ENCODE measurements at places on chromosomes 16 and 17. TPM values are rescaled to one million over a fixed set of nuclear protein-coding genes. Genes with fewer than 3 reads are reported as not detected.

The CDH5 gene
- total RNA-seq, result 0.18 TPM

The ARHGDIG gene
- total RNA-seq, result 2.4 TPM

The EME1 gene
- total RNA-seq, result 15.3 TPM

The PPM1E gene
- total RNA-seq, result 2.9 TPM

DNA sequence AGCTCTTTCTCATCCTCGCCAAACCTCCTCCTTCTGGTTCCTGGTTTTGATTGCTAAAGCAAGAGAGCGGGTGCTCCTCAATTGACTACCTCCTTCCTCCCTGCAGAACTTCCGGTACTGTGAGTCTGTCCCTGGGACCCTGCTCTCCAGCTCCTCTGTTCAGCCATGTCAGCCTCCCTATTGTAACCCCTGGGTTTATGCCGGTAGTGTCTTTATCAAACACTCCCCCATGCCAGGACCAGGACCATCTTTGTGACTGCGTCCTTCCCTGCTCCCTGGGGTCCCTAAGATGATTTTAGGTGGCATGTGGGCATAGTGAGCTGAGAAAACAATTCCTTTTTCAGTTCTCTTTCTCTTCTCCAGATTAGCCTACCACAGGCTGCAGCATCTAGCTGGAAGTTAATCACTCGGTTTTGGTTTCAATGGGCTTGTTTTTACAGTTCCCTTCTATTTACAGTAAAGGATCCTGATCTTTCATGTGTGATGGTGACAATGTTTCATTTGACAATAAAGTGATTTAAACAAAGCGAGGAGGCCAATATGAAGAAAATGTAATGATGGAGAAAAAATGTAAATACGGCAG lies 27.7 kb upstream of the IL21R start:
- H3K27ac ChIP-seq, result no peak overlapping the region
- H3K4me1 ChIP-seq, result no peaks in the 10 kb centered on the region
- no peaks in the 10 kb centered on the region for H3K36me3 ChIP-seq
- no peak overlapping the region for H3K4me3 ChIP-seq

DNA sequence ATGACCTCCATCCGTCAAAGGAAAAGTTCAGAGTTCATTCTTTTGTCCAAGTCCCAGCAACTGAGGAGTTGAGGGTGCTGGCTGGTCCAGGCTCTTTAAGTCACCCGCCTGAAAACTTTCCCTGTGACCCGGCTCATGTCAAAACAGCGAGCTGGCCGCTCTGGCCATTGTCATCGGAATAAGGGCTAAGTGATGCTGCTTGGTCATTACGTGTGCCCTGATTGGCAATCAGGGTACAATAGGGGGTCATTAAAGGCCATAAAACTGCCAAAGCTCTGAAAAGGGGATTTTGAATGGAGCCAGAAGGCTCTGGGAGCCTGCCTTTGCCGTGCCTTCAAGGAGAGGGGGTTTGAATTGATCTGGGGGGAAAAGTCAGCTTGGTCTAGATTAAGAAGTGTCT lies 88.5 kb upstream of the IRX3 start:
- no peaks in the 10 kb centered on the region for H3K36me3 ChIP-seq
- no peak for DNase-seq
- no peaks in the 10 kb centered on the region for H3K27me3 ChIP-seq
- H3K4me1 ChIP-seq, result no peaks in the 10 kb centered on the region
- no peak overlapping the region for H3K27ac ChIP-seq
- no peak overlapping the region for H3K4me3 ChIP-seq

DNA sequence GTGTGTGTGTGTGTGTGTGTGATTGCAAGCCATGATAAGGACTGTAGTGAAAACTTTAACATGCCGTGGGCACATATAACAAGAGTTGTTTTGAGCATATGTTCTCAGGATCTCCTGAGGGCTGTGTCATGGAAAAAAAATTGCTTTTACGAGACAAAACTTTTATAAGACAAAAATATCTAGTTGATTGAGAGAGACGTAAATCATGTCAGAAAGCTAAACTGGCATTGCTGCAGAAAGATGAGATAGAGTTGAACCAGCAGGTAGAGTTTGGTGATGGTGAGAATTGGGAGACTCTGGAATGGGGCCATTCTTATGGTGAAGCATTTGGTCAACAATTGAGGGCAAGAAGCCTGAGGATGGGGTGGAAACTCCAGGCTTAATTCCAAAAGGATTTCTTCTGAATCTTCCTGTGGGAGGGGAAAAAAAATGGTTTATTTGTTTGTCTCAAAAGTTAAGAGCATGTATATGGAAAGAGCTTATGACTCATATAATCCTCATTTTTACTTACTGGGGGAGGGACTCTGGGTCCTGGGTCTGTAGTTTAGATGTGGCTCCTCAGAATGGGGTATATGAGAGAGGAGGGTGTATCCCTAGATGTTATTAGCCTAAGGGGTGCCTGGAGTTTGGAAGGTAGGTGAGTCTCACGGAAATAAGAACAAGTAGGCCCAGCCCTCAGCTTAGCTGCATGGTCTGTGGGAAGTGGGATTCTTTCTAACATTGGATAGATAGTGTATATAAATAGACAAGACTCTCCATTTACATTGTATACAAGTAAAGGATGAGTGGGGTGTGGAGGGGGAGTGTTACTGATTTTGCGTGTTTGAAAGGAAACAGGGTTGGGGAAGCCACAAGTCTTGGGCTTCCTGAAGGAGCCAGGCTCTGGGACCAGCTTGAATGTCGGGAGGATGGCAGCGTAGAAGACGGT lies 7.1 kb downstream of the MINK1 start:
- no peak overlapping the region for H3K4me3 ChIP-seq
- no peaks in the 10 kb centered on the region for H3K27me3 ChIP-seq
- peaks cover 6% of the 10 kb centered on the region for H3K4me1 ChIP-seq
- DNase-seq, result no peak
- no peak overlapping the region for H3K27ac ChIP-seq

- H3K4me1 ChIP-seq, result peaks cover 32% of the 10 kb centered on the region
- H3K27ac ChIP-seq, result peak overlapping the region; percentile 58
- no peaks in the 10 kb centered on the region for H3K27me3 ChIP-seq
- DNase-seq, result no peak
- H3K4me3 ChIP-seq, result peak overlapping the region; percentile 84
- peaks cover 2% of the 10 kb centered on the region for H3K36me3 ChIP-seq
Observed at GRCh38 chr17:18184143-18185031, 759 bp downstream of the ALKBH5 start.

GRCh38 chr16:49516382-49517036 lies 142.9 kb downstream of the C16orf78 start:
- H3K4me1 ChIP-seq, result no peaks in the 10 kb centered on the region
- H3K36me3 ChIP-seq, result no peaks in the 10 kb centered on the region
- no peak for DNase-seq
- no peak overlapping the region for H3K27ac ChIP-seq
- no peak overlapping the region for H3K4me3 ChIP-seq

DNA sequence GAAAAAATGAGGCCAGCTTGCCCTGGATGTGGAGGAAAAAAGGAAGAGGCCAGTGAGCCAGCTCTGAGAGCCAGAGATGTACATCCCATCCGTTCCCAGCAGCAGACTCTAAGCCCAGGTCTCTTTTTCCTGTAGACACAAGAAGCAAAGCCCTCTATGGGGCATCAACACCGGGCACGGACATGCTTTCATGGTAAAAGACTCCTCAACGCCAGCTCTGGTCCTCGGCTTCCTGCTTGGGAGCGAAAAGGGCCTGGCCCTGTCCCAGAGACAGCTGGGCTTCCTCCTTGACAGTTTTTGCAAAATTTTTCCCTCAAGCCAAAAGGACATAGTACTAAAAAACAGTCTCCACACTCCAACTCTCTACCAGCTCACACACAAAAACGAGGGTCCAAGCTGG lies 27.1 kb downstream of the PELP1 start:
- no peak overlapping the region for H3K4me3 ChIP-seq
- H3K4me1 ChIP-seq, result peaks cover 8% of the 10 kb centered on the region
- no peaks in the 10 kb centered on the region for H3K27me3 ChIP-seq
- H3K36me3 ChIP-seq, result peaks cover 5% of the 10 kb centered on the region
- no peak overlapping the region for H3K27ac ChIP-seq
- DNase-seq, result no peak

DNA sequence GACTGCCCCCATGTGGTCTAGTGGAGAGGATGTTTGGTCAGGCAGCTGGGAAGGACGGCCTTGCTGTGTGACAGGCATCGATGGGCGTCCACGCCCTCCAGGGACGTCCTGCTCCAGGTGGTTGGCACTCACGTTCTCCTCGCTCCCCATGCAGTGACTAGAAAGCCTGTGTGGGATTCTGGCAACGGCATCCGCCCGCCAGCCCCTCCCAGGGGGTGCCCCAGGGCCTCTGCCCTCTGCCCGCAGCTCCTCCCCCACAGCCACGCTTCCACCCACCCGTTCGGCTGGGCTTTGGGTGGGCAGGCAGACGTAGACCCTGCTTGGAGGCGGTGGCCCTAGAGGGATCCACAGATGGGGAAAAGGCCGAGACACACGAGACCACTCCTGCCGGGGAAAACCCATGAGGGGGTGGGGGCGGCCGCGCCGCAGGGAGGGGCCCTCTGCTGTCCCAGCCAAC lies 4.7 kb upstream of the IL17C start:
- no peak for DNase-seq
- H3K36me3 ChIP-seq, result no peaks in the 10 kb centered on the region
- no peak overlapping the region for H3K4me3 ChIP-seq
- no peaks in the 10 kb centered on the region for H3K4me1 ChIP-seq

DNA sequence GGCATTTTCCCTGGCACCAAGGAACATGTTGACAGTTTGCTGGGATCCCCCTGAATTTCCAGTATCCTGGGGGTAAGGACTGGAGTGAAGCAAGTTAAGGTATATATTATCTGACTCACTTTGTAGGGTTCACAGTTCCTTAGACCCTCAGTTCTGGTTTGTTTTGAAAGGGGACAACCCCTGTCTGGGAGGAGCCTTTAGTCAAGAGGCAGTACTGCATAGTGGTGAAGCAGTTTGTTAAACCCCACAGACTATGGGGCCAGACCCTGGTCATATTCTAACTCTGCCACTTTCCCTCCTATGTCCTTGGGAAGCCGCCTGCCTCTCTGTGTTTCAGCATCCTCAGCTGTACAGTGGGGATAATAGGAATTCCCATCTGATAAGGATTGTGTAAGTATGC lies 145.5 kb upstream of the ZFHX3 start:
- H3K4me1 ChIP-seq, result no peaks in the 10 kb centered on the region
- no peak for DNase-seq
- H3K4me3 ChIP-seq, result no peak overlapping the region
- H3K36me3 ChIP-seq, result no peaks in the 10 kb centered on the region
- H3K27ac ChIP-seq, result no peak overlapping the region

DNA sequence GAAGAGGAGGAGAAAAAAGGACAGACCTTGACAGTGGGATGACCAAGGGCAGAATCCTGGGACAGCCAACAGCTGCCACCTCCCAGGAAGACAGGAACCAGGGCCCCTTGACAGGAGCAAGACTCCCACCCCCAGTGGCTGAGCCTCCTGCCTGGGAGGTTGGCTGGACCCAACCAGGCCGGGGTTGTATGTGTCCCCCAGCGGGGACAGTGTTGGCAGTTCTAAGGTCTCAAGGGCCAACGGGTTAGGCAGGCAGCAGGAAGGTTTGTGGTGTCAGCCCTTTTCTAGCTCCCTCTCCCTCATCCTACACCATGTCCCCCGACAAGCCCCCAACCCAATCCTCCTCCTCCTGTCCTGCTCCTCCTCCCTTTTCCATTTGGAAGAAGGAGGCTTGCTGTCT lies 126.2 kb downstream of the MRM1 start:
- H3K4me1 ChIP-seq, result no peaks in the 10 kb centered on the region
- no peaks in the 10 kb centered on the region for H3K27me3 ChIP-seq
- no peak overlapping the region for H3K4me3 ChIP-seq
- H3K36me3 ChIP-seq, result no peaks in the 10 kb centered on the region

DNA sequence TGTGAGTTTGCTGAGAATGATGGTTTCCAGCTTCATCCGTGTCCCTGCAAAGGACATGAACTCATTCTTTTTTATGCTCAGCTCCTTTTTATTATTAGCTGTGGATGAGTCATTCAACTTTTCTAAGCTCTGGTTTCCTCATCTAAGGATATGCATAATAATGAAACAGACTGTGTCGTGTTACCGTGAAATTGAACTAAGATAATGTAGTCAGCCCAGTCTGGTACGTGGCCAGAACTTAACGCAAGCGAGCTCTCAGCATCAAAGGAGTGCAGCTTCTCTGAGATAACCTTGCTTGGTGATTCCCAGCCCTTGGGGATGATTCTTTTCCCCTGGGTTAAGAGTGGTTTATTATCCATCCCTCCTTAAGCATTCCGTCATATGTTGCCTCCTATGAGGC lies 454.3 kb upstream of the EEF2KMT start:
- H3K4me1 ChIP-seq, result no peaks in the 10 kb centered on the region
- no peaks in the 10 kb centered on the region for H3K27me3 ChIP-seq
- H3K36me3 ChIP-seq, result no peaks in the 10 kb centered on the region
- H3K27ac ChIP-seq, result no peak overlapping the region
- H3K4me3 ChIP-seq, result no peak overlapping the region

DNA sequence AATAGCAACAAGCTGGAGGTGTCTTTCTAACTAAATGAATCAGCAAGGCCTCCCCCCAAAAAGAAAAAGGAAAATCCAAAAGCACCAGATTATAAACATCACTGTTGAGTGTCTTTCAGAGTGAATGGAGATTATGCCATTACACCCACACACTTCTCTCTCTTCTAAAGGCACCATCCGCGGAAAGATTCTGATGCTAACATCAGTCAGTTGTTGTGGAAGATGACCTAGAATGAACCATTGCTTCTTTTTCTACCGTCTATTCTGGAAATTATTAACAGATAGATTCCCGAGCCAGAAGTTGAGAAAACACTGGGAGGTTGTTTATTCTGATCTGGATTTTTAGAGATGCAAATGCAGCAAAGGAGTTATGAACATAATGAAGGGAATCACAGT lies 60.9 kb upstream of the FAM20A start:
- no peak for DNase-seq
- no peaks in the 10 kb centered on the region for H3K36me3 ChIP-seq
- no peaks in the 10 kb centered on the region for H3K4me1 ChIP-seq
- H3K27me3 ChIP-seq, result no peaks in the 10 kb centered on the region
- H3K4me3 ChIP-seq, result no peak overlapping the region

DNA sequence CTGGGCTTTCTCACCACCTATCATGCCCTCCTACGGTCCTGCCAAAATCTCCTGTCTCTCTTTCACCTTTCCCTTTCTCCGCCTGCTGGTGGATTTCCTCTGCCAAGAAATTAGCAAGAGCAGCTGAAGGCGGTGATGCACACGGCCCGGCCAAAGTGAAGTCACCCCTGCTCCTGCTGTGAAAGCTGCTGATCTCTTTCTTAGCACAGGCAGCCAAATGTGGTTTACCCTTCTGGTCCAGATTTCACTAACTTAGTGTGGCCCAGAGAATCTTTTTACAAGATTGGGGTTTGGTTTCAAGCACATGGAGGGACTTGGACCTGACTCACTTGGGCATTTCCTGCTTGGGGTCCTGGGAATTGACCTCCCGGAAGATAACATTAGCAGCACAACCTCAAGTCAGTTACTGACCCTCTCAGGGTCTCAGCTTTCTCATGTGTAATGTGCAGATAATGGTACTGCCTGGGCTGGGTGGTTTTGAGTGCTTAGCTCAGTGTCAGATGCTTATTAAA lies 155.7 kb downstream of the SOCS1 start:
- no peak overlapping the region for H3K27ac ChIP-seq
- H3K27me3 ChIP-seq, result no peaks in the 10 kb centered on the region
- no peak for DNase-seq
- no peaks in the 10 kb centered on the region for H3K36me3 ChIP-seq
- no peak overlapping the region for H3K4me3 ChIP-seq
- no peaks in the 10 kb centered on the region for H3K4me1 ChIP-seq
